ENCODE measurements at places on chromosomes 13 and 19. TPM values are rescaled to one million over a fixed set of nuclear protein-coding genes. Genes with fewer than 3 reads are reported as not detected.

FFAR1 gene
- total RNA-seq, result not detected

KIR2DL3 gene
- total RNA-seq, result not detected

NTF4 gene
- not detected for total RNA-seq

HNRNPM gene
- total RNA-seq, result 117 TPM

TMEM190 gene
- total RNA-seq, result not detected

CLC gene
- not detected for total RNA-seq

LYPD3 gene
- under 0.01 TPM for total RNA-seq

OR10H3 gene
- total RNA-seq, result not detected

TRPM4 gene
- 18.0 TPM for total RNA-seq

CRTC1 gene
- total RNA-seq, result 1.2 TPM

ZNF135 gene
- total RNA-seq, result 3.8 TPM

SHISA7 gene
- total RNA-seq, result not detected

ATP4B gene
- not detected for total RNA-seq

S1PR5 gene
- total RNA-seq, result 4.6 TPM

MYO1F gene
- 0.19 TPM for total RNA-seq

TRPC4 gene
- total RNA-seq, result 59.2 TPM

ZNF66 gene
- total RNA-seq, result 1.4 TPM

CAPN12 gene
- 0.28 TPM for total RNA-seq

C13orf42 gene
- not detected for total RNA-seq

CCDC194 gene
- total RNA-seq, result not detected

CYP4F3 gene
- total RNA-seq, result not detected

LPAR6 gene
- total RNA-seq, result 6.5 TPM

TMEM59L gene
- 0.96 TPM for total RNA-seq

ZNF320 gene
- total RNA-seq, result 11.7 TPM

TEKTIP1 gene
- not detected for total RNA-seq

FUT2 gene
- not detected for total RNA-seq

ELL gene
- 15.8 TPM for total RNA-seq

MRPL54 gene
- 34.4 TPM for total RNA-seq

PTGER1 gene
- 3.5 TPM for total RNA-seq

ZFP82 gene
- 7.7 TPM for total RNA-seq

GPR4 gene
- 0.28 TPM for total RNA-seq

ZNF729 gene
- total RNA-seq, result under 0.01 TPM

TYROBP gene
- total RNA-seq, result not detected

NAPA gene
- total RNA-seq, result 64.6 TPM

SLITRK6 gene
- total RNA-seq, result not detected

RASAL3 gene
- total RNA-seq, result under 0.01 TPM

MLNR gene
- not detected for total RNA-seq

PDX1 gene
- not detected for total RNA-seq

ZNF728 gene
- 0.19 TPM for total RNA-seq

VSTM2B gene
- 0.28 TPM for total RNA-seq

PPP6R1 gene
- total RNA-seq, result 16.3 TPM

ZNF223 gene
- 5.4 TPM for total RNA-seq

ITGBL1 gene
- 105 TPM for total RNA-seq

LIN37 gene
- total RNA-seq, result 11.0 TPM

ZNF529 gene
- total RNA-seq, result 8.6 TPM

GNA15 gene
- total RNA-seq, result under 0.01 TPM

ZNF85 gene
- total RNA-seq, result 11.9 TPM

All from regular cardiac myocyte (primary cell).